Stimulated activated CD8-positive, alpha-beta memory T cell treated with anti-CD3 and anti-CD28 coated beads, Interleukin-15, amount 100 ng/mL, for 24 hours (primary cell): ENCODE measurements at places on chromosomes 2 and 18.

- DNase-seq = no peak
Measured at GRCh38 chr2:239377591-239377990, 23.2 kb downstream of the HDAC4 start.

DNA sequence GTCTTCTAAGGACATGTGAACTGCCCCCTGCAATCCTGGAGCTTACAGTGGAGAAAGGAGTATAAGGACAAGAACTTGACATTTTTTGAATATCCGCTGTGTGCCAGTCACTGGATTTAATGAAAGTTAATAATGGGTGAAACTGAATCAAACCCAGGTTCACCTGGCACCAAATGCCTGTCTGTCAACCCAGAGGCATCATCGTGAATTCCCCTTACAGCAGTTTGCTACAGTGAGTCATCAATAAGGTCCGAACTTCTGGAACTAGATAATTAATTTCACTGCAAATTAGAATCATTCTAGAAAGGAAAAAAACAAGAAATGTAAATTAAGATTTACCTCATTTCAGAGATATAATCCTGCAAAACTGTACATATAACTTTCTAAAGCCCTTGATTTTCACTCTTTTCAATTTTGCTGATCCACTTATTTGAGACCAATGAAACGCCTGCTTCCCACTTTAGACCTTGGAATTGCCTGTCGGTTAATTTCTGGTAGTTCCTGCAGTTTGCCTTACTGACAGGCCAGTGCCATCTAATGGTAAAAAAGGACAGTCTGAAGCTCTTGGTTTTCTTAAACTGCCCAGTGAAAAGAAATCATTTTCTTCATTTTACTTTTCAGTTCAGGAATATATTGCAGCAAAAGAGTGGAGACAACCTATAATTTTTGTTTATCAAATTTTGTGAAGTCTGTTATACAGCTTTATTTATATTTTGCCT, 8.2 kb downstream of the DSG2 start:
- DNase-seq = no peak

- no peak for DNase-seq
Measured at GRCh38 chr18:12628706-12629702, 28.9 kb downstream of the SPIRE1 start.

GRCh38 chr2:119838179-119838578, 78.5 kb downstream of the PTPN4 start:
- no peak for DNase-seq

GRCh38 chr2:235505181-235505741, 11.4 kb downstream of the AGAP1 start:
- no peak for DNase-seq

DNA sequence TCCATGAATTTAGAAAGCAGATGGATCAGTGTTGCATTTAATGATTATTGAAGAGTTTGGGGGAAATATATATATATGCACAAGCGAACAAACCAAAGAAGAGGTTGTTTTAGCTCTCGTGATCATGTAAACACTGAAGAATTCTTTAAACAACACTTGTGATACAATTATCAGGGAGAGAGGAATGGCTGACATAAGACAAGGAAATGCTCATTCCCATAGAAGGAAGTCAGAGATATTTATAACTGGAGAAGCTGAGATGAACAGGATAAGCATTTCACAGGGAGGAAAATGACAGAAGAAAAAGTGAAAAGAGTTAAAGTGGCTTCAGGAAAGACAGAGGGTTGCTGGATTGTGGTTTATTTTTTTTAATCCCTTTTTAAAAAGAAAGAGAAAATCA, 10.6 kb upstream of the COL6A3 start:
- DNase-seq = no peak

DNA sequence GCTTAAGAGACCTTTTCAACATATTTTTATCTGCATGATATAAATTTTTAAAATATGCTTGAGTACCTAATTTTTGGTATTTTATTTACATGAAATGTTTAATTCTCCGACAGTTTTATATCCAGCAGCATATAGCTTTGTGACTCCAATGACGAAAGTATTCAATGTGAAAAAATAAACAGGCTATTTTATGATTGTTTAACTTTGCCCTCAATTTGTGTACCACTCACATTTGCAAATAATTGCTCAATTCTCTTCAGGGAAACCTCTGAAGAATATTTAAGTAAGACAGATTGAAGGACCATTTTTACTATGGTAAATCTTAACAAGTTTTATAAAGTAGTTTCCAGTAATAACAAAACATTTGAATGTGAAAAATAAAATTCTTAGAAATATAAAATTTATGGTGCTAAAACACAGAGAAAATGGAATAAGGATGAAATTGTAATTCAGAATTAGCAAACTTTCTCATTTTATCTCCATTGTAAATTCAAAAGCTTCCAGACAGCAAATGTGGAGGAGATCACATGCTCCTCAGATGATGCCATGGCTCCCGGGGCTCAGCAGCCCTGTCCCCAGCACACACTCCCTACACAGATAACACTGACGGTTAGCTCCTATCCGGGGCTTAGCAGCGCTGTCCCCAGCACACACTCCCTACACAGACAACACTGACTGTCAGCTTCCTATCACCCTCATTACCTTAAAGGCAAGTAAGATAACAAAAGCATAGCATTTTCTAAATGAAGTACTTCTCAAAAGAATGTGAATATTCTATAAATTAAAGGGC, 39.7 kb downstream of the SH3YL1 start:
- no peak for DNase-seq

- no peak for DNase-seq
Measured at GRCh38 chr18:23835506-23835905, 146.3 kb downstream of the LAMA3 start.

GRCh38 chr2:105737980-105738657, 6.6 kb upstream of the NCK2 start:
- DNase-seq = no peak

GRCh38 chr2:66322506-66323260, 112.2 kb upstream of the MEIS1 start:
- DNase-seq = no peak

- DNase-seq = no peak
Measured at GRCh38 chr18:31429623-31430022, 17.9 kb upstream of the DSG3 start.

DNA sequence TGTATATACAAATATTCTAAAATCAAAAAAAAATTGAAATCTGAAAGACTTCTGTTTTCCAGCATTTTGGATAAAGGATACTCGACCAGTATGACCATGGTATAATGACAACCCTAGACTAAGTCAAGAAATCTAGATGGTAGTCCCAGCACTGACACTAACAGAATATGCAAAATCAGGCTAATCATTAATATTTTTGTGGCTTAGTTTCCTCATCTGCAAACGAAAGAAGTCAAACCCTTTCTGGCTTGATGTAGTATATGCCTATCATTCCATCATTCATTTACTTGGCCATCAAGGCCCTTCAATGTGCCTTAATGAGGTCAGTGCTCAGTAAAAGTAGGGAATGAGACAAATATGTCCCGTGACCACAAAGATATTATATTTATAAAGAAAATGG, 83.5 kb downstream of the NCKAP5 start:
- no peak for DNase-seq

DNA sequence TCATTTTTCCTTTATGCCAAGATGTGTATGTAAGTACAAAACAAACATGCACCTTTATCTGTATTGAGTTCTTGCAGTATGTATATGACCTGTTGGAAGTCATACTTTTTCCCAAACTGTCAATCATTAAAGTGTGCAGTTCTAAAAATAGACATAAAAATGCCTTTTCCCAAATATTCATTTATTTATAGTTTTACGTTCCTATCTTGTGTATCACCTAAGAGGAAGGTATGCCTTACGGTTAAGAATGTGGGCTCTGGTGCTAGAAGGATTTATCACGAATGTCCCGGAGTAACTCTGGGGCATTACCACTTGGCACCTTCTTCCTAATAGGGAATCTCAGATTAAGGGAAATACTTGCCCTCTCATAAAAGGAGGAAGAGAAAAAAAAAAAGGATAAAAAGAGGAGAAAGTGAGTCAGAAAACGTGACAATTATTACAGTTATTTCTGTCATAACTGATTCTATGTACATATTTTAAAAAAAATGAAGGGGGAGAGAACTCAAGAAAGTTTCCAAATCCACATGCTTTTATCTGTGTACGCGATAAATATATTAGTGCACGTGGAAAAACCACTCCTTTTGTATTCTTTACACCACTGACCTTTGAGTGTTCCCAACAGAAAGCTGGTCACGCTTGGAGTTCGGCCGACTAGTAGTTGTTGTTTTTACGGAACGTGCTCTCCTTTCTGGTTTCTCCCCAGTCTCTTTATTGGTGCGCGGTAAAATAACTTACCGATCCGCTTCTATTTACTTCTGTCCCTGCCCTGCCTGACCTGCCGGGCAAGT, 721 bp downstream of the MCEE start:
- DNase-seq = no peak

DNA sequence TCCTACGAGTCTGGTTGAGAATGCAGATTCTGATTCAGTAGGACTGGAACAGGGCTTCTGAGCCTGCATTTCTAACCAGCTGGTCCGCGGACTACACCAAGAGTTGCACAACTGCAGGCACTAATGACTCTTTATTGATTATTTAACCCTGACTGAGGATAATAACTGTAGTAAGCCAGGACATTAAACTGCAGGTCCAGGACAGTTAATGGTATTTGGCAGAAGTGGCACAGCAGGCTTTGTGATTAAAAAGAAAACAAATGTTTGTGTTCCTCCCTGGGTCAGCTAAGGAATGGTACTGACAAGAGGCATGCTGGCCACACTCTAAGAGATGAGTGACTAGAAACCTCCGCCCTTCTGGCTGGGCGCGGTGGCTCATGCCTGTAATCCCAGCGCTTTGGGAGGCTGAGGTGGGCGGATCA, 59.4 kb downstream of the ALPK2 start:
- DNase-seq = no peak

GRCh38 chr2:111708476-111709180, 175.4 kb downstream of the ANAPC1 start:
- no peak for DNase-seq

DNA sequence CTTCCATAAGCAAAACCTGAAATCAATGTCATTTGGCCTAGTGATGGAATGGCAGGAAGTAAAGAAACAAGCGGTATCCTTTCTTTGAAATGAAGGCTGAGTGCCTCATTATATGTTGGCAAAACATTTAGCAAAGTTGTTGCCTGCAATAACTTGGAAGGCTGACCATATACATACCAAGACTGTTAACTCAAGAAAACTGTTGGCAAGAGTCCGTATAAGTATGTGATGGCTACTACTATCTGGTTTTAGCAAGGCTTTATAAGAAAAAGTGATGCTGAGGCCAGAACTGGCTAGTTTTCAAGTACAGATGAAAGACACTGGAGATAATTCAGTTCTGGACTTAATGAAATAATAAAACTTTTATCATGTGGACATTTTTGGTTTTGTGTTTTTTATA, 356.2 kb downstream of the ZNF521 start:
- DNase-seq = no peak

- no peak for DNase-seq
Measured at GRCh38 chr18:57833441-57834101, 30.5 kb upstream of the ATP8B1 start.

DNA sequence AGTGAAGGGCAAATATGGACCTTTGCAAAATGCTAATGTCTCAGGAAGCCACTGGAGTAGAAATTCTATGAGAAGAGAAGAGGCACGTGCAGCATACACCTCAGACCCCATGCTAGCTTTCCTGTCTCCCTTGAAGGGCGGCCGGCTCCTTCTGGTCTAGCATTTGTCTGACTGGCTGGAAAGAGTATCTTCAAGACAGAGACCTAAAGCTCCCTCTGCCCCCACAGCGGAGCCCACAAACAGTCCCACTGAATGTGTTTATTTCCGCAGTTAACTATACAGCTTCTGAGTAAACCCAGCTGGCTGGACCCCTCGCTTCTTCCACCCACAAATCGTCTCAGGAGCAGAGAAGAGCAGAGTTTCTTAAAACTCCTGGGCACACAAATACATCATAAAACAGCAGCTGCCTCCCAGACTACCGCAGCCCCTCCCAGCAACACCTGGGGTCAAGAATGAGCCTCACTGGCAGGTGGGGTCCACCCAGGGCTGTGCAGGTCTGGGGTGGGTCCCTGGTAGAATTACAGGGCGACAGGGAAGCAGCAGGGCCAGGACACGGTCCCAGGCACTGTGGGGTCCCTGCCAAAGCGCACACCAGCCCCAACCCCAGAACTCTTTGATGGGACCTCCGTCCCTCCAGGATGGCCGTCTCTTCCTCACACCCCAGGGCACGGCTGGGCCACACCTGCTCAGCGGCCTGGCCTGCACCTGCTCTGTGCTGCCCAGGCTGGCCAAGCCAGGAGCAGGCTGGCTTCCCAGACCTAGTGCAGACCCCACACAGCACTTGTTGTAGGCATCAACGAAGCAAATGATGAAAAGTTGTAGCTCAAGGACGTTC, 103.8 kb downstream of the PXDN start:
- DNase-seq = no peak

DNA sequence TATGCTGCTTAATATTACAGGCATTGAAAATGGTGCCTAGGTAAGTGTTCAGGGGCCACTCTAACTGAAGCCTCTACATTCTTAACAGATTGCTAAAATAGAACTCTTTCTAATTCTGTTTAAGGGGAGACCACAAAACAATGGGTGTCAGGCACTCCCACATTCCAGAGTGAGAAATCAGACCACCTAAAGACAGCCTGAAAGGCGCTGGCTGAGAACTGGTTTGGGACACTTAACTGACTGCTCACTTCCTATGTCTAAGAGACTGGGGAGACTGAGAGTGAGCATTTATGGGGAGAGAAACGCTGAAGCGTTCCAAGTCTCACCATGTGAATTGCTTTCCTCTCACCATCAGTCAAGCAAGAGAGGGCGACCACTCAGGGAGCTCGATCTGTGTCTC, 108.8 kb upstream of the ITGB6 start:
- DNase-seq = no peak

DNA sequence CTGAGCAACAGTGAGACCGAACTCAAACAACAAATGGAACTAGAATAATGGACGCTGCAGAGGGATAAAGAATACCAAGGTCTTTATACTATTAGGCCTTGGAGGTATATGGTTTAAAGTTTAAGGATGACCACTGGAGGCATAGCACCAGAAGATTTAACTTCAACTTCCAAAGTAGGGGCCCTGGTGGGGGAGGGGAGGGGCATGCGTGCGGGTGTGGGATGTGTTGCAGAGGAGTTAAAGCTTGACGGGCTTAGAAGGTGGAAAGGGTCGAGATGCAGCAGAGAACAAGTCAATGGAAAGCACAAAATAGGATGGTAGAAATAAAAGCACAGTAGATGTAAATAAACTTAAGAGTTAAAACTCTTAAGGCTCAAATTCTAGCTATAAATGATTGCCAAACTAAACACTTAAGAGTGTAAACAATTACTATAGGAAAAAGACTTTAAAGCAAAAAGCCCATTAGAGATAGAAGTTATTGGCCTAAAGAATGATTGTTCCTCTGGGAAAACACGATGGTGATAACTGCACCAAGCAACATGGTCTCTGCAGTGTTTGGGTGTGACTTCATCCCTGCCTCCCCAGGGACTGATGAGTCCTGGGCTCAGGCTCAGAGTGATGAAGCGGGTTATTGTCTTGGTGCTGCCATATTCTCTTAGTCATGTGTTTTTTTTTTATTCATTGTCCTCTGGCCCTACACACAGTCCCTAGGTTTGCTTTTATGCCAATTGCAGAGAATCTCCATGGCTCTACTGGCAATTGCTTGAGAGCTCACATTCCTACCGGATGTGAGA, 13.0 kb downstream of the RRM2 start:
- no peak for DNase-seq
